NCI-H1436 (cell line): ENCODE measurements at places on chromosomes 3 and 15.

DNA sequence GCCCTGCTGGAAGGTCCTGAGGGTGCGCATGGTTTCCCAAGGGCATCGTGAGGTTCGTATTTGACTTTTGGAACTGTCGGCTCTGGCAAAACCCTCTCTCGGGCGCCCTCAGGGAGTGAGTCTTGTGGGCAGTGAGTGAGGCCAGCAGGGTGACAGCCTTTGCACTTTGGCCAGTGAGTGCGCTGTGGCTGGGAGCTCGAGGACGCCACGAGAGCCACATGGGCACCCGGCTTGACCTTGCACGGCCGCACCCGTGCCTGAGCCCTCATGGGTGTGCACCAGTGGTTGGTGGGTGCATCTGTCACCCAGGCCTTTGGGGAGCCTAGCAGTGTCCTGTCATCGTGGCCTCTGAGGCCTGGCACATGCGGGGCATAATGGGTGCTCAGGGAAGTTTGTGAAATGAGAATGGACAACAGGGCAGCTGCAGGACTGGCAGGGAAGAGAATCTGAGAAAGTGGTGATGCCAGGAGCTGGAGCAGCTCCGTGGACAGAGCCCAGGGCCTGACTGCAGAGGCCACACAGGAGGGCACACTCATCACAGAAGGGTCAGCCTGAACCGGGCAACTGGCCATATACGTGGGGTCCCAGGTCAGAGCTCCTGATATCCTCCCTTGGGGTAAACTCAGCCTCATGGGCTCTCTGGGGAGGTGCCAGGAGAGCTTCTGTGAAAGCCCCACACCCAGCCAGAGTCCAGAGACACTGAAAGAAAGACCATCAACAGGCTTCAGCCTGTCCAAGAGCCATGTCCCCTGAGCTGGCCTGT is 30.4 kb upstream of the SNRPA1 start:
- DNase-seq = no peak

DNA sequence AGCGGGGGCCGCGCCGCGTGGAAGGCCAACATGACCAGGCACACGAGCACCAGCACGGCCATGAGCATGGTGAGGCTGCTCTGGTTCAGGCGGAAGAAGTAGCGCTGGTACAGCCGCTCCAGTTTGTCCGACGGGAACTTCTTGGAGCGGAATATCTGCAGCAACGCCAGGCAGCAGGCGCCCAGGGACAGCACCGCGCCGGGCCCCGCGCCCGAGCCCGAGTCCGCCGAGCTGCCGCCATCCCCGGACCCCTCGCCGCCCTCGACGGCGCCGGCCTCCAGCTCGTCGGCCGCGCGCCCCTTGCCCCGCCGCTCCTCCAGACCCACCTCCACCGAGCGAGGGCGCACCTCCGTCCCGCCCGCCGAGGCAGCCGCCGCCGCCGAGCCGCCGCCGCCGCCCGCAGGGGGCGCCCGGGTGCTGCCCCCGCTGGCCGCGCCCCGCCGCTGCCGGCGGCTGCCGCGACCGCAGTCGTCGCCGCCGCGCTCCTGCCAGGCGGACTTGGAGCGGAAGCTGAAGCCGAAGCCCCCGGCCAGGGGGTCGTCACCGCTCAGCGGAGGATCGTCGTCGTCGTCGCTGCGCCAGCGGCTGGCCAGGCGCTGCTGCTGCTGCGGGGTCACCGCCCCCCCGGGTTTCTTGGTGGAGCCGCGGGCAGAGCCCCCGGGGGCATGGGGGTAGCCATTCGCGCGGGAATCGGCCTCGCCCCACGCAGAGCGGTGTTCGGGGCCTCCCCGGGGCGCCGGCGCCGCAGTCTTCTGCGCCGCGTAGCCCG is 957 bp downstream of the ADCY5 start:
- DNase-seq = no peak

DNA sequence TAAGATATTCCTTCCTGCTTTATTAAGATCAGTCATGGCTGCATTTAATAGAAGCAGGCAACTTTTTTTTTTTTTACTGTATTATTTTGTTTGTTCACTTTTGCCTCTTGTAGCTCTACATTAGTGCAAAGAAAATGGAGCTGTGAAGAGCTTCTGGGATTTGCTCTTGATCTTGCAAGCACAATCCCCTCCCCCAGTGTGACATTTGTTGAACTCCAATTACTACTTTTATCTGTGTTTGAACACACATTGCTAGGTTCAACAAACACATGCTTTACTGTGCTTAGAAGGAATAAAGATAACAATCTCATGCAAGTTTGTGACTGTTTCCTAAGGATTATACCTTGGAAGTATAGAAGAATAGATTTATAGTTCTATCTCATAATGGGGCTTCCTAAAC is 648.8 kb downstream of the NLGN1 start:
- no peak for DNase-seq

- DNase-seq = no peak
These were observed 49.7 kb upstream of the RBSN start for GRCh38 chr3:15148614-15149013.

GRCh38 chr3:21734746-21735145 is 16.3 kb downstream of the ZNF385D start:
- DNase-seq = no peak

DNA sequence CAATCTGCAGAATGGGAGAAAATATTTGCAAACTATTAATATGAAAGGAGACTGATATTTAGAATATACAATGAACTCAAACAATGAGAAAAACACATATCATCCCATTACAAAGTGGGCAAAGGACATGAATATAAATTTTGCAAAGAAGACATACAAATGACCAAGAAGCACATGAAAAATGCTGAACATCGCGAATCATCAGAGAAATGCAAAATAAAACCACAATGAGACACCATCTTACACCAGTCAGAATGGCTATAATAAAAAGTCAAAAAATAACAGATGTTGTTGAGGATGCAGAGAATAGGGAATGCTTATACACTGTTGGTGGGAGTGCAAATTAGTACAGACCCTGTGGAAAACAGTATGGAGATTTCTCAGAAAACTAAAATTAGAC is 83.6 kb downstream of the RAP2B start:
- DNase-seq = no peak

DNA sequence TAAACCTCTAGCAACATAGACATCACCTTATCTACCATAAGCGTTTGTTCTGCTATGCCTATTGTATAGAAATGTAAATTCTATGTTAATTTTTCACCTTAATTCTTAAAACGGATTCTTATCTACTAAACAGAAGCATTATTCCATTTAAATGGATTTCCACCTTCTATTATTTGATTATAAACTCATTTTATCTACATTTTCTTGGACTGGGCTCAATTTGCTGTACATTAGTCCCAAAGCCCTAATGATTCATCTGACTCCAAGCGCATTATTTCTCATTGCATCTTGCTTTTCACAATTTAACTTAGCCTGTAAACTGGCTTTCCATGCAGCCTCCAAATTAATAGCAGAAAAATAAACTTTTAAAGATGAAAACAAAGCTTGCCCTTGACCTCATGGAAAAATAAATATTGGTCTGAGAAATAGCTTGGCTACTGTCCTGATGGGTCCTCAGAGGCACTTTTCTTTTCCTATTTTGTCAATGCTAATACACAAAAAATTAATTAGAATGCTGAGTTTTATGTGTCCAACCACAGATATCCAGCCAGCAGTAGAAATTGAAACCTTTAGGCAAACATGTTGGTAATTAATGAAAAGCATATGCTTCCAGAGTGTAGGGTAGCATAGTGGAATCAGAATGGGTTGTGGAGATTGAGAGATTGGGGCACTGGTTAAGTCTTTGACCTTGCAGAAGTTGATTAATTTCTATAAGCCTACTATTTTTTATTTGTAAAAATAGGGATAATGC is 81.4 kb upstream of the CFAP20DC start:
- no peak for DNase-seq

DNA sequence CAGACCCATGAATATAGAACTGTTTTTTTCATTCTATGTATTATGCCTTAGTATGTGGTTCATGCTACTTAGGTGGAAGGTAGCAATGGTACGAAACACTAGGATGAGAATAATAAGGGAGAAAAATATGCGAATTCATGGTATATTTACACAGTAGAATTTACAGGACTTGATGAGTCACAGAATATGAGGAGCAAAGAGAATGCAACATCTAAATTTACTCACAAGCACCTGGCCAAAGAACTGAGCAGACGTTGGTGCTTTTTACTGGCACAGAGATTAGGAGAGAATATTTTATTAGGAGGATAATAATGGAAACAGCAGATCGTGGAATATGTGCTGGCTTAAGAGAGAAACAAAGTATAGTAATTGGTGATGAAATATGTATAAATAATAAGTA is 785.4 kb upstream of the ROBO1 start:
- no peak for DNase-seq

- no peak for DNase-seq
These were observed 474.2 kb upstream of the ROBO2 start for GRCh38 chr3:76565496-76566210.

DNA sequence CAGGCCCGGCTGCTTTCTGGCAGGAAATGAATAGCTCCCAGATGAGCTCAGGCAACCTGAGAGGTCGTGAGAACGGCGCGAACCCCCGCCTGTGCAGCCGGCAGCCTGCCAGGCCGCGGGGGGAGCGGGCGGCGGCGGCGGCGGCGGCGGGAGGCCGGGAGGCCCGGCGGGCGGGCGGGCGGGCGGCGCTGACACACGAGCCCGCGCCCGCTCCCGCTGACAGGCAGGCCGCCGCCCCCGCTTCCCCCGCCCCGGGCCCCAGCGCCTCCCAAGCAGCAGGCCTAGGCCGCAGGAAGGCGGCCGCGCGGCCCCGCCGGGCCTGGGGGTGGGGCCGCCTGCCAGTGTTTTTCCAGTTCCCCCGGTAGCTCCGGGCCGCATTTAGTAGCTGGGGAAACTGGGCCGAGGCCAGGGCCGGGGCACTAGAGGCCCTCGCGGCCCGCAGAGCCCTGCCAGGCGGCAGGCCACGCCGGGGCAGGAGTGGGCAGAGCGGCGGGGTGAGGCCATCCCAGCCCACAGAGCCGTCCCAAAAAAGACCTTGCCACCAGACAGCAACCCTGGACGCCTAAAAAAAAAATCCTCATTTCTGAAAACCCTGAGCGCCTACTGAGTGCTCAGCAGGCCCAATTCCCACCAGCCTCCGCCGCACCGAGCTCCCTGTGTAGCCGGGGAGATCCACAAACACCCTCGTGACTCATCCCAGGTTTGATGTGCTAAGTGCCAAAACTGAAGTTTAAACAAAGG is 5.6 kb downstream of the HES1 start:
- peak; percentile 60 for DNase-seq

- DNase-seq = no peak
These were observed 12.6 kb downstream of the KPNA1 start for GRCh38 chr3:122502139-122502538.
